ENCODE measurements at places on chromosomes 2 and 18.

- no peak for DNase-seq
Observed at GRCh38 chr2:181376442-181376841, 80.7 kb upstream of the ITGA4 start.

- no peak for DNase-seq
Observed at GRCh38 chr2:9830685-9831410, 12.4 kb upstream of the TAF1B start.

DNA sequence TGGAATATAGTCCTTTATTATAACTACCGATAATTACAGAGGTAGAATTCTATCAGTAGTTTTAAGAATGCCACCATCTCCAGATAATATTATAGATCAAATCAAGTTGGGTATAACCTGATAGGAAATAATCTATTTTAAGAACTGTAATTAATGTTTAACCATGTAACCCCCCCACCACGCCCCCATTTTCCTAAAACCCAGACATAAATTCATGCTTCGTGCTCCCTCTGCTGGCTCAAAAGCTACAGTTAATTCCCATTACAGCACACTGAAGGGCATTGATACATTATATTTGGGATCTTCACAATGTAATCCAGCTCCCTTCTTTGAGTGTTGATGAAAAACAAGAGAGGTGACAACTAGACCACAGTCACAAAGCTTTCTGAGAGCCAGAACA, 228.0 kb upstream of the SMAD7 start:
- no peak for DNase-seq

GRCh38 chr2:84077496-84077895, 381.6 kb downstream of the SUCLG1 start:
- no peak for DNase-seq

GRCh38 chr2:88018909-88019308, 2.6 kb upstream of the RNU2-63P start:
- DNase-seq, result no peak

- no peak for DNase-seq
Observed at GRCh38 chr2:20235655-20236305, 10.8 kb upstream of the SDC1 start.

- DNase-seq, result no peak
Observed at GRCh38 chr2:105090091-105090490, 52.2 kb downstream of the MRPS9 start.

- DNase-seq, result no peak
Observed at GRCh38 chr2:170690640-170691039, 24.5 kb upstream of the SP5 start.

DNA sequence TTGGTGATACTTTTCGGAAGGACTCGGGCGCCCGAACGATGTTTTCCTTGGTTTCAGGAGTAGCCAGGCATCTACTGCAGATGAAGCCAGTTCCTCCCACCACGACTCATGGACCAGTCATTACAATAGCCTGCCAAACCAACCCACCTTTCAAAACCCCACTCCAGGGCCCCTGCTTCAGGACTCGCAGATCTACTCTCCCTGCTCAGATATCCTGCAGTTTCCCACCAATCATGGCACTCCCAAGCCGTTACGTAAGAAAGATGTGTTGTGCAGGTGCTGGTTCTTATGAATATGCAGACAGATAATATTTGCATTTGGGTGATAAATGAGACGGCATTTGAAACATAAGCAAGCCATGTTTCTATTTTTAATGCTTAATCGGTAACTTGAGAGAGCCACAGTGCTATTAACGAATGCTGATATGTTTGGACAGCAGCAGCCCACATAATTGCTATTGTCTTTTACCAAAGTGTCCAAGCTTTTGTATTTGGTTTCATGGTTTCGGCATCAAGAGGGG, 3.5 kb upstream of the CYS1 start:
- DNase-seq, result no peak

DNA sequence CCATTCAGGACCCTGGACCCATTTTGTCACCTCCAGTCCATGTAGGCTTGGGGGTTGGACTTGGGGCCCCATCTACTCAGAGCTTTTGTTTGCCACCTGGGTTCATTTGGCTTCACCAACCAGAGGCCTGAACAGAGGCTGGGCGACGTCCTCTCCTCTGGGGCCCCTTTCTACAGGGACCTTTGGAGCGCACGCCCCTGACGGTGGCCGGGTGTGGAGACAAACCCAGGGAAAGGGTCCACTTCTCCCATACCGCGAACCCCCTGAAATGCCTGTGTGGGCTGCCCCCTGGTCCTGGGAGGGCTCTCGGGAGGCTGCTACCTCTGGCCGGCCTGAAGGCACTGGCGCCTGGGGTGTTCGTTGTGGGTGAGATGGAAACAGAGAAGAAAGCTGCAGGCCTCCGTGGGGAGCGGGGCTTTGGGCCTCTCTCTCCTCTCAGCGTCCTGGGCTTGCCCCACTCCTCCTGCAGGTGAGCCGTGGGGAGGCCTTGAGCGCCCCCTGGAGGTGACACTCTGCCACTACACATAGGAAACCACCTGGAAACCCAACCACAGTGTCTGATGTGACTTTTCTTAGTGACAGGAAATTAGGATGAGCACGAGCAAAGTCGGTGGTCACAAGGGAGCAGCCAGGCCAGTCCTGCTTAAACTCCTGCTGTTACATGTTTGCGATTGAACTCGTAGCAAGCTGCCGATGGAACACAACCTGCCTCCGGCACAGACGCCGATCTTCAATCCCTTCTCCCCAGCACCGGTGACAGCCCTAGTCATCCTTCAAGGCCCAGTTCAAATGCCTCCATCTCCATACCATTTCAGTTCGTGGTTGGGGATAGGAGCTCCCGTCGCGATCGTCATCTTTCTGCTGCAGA, 12.0 kb upstream of the NTSR2 start:
- DNase-seq, result no peak

- DNase-seq, result no peak
Observed at GRCh38 chr2:86135653-86136052, 29.6 kb downstream of the PTCD3 start.

GRCh38 chr2:127618551-127619202, 27.3 kb upstream of the GPR17 start:
- DNase-seq, result no peak

- DNase-seq, result no peak
Observed at GRCh38 chr2:3575534-3576262, 638 bp downstream of the RPS7 start.

- no peak for DNase-seq
Observed at GRCh38 chr2:1656326-1656960, 87.9 kb downstream of the PXDN start.

DNA sequence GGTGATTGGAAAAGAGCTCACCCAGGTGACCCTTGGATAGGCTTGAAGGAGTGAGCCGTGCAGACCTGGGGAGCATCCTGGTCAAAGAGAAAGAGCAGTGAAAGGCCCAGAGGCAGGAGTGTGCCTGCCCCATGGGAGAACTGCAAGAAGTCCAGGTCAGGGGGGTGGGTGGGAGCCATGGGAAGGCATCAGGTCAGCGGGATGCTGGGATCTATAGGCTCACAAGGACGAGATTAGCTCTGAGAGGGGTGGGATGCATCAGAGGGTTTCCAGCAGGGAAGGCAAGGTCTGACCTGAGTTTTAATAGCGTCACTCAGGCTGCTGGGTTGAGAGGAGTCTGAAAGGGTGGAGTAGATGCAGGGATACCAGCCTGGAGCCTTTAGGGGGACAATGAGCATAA, 158.6 kb downstream of the SMAD7 start:
- DNase-seq, result no peak

GRCh38 chr2:19979932-19980331, 10.0 kb downstream of the WDR35 start:
- DNase-seq, result no peak

- DNase-seq, result no peak
Observed at GRCh38 chr18:13003466-13003896, 12.3 kb downstream of the CEP192 start.

DNA sequence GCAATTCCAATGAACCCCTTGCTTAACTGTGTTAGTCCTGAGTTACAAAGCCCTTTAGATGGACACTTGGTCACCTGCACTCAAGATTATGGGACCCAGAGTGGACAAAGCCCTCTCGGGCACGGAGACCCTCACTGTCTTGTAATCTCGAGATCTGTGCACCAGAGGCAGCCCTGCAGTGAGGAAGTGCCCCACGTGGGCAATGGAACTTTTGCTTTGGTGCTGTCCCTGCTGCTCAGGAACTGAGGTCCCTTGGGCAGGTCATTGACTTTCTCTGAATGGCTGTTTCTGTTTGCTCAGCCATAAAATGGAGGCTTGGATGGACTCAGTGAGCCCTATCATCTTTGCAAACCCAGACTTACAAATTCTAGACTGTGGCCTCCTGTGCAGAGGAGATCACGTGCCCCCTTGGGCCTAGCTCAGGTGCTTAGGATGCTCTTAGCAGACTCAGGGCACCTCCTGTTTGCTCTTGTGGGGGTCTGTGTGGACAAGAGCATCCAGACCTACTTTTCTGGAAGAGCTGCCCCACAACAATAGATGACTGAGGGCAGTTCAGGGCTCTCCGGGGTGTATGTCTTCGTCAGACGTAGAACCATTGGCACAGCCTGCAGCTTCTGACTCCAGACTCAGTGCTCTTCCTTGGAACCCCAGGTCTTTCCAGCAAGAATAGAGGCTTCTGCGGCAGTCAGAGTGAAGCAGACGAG, 94.5 kb upstream of the HS6ST1 start:
- no peak for DNase-seq

GRCh38 chr2:165434865-165435496, 34.5 kb upstream of the CSRNP3 start:
- no peak for DNase-seq

- DNase-seq, result no peak
Observed at GRCh38 chr2:88950010-88950409, 258.5 kb downstream of the RPIA start.
